ENCODE measurements at places on chromosomes 1 and 21.

DNA sequence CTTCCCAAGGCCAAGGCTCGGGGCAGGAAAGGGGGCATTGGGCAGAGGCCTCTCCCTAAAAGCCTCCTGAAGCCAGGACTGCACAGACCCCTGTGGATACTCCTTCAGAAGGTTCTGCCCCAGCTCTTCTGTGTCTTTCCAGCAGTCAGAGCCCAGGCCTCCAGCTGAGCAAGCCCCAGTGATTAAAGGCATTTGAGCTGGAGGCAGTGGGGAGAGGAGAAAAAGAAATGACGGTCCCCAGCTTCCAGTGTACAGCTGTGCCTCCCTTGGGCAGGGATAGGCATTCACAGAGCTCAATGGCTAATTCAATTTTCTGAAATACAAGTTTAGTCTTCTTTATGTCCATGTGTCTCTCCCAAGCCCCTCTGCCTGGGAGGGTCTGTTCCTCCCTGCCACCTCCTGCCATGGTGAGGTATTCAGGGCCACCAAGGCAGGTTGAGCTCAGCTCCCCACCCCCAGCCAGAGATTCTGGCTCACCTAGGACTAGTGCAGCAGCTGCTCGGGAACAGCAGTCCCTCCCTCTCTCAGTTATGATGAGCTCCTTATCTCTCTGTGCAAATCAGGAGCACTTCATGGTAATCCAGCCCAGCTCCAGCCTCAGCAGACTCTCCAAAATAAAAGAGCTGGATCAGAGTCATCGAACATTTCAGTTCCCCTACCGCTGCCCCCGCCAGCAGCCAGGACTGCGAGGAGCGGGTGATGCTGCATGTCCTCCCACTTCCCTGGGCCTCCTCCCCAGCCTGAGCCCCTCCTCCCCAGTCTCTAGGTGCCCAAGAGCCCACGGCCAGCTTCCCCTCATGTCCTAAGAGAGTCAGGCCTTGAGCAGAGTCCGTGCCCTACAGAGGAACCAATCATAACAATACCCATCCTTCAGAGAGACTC, 208.4 kb upstream of the ZC3H12A start:
- no peak for DNase-seq

- DNase-seq: no peak
Observed at GRCh38 chr1:69016468-69016867, 519.6 kb upstream of the DEPDC1 start.

DNA sequence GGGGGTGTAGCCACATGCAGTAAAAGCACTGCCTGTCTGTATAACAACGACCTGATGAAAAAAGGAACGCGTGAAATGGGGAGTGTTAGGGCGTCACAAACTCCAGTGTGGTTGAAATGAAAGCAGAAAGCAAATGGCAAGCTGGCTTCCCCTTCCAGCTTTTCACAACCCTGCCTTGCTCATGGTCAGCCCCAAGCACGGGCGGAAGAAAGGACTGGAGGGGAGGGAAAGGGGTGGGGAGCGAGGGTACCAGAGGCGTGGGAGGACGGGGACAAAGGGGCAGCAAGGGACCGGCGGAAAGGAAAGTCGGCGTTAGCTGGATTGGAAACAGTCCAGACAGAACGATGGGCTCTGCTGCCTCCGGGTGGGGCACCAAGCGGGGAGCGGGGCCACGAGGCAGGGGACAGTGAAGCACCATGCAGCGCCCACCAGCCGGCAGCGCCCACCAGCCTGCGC, 9.6 kb downstream of the VPS26C start:
- no peak for DNase-seq

DNA sequence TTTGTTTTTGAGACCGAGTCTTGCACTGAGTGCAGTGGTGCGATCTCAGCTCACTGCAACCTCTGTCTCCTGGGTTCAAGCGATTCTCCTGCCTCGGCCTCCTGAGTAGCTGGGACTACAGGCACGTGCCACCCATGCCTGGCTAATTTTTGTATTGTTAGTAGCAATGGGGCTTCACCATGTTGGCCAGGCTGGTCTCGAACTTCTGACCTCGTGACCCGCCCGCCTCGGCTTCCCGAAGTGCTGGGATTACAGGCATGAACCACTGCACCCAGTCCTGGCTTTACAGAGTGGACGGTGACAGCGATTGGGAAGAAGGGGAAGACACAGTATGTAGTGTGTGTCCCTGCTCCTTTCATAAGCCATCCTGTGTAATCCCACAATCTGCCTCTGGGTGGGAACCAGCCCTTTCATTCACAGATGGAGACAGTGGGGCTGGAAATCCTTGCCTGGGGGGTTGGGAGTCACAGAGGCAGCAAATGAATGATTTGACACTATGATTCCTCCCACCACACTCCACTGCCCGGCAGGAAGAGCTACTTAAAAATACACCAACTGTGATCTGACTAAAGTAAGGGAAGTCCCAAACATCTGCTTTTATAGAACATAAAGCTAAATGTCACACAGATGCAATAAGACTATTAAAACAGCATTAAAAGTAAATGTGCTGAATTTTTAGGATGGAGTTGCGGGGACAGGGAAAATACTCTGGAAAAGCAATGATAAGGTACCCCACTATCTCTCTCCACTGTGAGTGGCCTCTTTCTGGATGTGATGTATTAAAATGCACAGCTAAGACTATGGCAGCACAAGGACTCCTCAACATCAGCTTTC, 4.5 kb downstream of the PARP1 start:
- no peak for DNase-seq

DNA sequence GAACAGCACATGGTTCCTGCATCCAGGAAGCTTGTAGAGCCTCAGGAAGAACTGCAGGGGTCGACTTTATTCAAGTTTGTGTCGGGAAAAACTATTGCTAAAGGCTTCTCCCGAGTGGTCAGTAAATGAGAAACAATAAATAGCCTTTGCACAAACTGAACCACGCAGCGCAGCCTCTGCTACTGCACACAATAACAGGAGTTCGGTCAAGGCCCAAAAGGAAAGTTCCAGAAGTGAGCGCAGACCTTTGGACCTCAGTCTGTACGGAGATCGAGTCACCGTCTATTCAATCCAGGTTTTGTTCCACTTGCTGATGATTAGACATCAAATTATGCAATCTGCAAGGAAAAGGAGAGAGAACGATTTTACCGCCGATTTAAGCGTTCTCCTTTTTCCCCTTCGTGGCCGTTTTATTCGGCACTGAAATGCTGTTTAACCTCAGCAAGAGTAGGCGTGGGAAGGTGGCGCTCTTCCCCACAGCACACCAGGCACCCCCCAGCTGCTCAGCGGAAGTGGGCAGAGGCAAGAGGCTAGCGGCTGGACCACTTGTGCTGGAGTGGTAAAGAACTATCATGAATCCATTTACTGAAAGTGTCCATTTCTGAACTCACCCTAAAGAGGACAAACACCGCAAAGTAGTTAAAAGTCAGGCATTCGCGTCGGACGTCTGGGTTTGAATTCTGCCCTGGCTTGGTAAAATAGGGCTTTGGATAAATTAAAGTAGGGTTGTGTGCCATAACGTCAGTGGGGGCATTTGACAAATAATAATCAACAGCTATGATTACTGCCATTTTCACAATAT, 6.1 kb upstream of the LHX8 start:
- DNase-seq: no peak

DNA sequence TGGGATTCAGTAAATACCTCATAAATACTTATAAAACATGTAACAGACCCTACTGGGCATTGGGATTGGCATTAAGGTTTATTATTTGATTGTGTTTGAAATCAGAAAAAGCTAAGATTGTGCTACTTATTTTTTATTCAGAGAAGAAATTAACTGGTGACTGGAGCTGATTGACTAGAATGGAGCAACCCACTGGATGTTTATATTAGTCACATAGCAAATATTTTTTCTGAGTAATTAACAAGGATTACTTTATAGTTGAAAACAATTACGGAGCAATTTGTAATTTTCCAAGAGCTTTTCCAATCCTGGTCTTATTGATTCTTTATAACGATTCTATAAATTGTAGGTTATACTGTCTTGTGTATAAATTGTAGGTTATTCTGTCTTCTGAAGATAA, 208.7 kb downstream of the HLX start:
- no peak for DNase-seq

GRCh38 chr1:63073309-63074306, 248.8 kb upstream of the FOXD3 start:
- DNase-seq: no peak

DNA sequence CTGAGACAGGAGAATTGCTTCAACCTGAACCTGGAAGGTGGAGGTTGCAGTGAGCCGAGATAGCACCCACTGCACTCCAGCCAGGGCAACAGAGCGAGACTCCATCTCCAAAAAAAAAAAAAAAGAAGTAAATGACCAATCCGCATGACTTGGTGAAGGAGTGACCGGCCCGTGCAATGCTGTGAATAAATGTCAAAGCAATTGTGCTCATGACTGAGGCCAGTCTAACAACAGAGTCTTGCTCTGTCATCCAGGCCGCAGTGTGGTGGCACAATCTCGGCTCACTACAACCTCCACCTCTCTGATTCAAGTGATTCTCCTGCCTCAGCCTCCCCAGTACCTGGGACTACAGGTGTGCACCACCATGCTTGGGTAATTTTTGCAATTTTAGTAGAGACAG, 27.8 kb upstream of the SLC19A1 start:
- DNase-seq: no peak

- DNase-seq: no peak
Observed at GRCh38 chr21:39737376-39738000, 7.5 kb upstream of the IGSF5 start.

GRCh38 chr1:38833146-38833545, 26.4 kb downstream of the RRAGC start:
- no peak for DNase-seq

GRCh38 chr1:9427388-9427787, 111.9 kb upstream of the SLC25A33 start:
- DNase-seq: no peak

DNA sequence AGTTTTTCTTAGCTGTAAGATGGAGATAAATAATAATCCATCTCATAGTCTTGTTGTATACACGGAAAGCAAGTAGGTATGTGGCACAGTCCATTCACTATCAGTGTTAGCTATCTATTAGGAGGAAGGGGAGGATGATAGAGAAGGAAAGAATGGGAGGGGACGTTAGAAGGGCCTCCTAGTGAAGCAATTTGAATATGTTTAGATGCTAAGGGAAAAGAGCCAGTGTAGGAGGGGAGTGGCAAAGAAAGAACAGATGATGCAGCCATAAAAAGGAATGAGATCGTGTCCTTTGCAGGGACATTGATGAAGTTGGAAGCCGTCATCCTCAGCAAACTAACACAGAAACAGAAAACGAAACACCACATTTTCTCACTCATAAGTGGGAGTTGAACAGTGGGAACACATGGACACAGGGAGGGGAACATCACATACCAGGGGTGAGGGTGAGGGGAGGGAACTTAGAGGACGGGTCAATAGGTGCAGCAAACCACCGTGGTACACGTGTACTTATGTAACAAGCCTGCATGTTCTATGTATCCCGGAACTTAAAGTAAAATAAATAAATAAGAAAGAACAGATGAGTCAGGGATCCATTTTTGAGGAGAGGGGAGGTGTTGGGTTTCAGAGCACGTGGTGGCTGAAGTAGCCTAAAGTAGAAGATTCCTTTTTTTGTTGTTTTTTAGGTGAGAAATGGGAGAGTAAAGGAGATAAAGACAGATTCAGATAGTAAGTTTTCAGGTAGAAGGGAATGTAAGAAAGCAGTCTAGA, 124.1 kb downstream of the POU2F1 start:
- no peak for DNase-seq

GRCh38 chr21:32329331-32329730, 30.7 kb downstream of the MRAP start:
- no peak for DNase-seq

- DNase-seq: no peak
Observed at GRCh38 chr1:21051177-21051825, 125.4 kb downstream of the EIF4G3 start.

DNA sequence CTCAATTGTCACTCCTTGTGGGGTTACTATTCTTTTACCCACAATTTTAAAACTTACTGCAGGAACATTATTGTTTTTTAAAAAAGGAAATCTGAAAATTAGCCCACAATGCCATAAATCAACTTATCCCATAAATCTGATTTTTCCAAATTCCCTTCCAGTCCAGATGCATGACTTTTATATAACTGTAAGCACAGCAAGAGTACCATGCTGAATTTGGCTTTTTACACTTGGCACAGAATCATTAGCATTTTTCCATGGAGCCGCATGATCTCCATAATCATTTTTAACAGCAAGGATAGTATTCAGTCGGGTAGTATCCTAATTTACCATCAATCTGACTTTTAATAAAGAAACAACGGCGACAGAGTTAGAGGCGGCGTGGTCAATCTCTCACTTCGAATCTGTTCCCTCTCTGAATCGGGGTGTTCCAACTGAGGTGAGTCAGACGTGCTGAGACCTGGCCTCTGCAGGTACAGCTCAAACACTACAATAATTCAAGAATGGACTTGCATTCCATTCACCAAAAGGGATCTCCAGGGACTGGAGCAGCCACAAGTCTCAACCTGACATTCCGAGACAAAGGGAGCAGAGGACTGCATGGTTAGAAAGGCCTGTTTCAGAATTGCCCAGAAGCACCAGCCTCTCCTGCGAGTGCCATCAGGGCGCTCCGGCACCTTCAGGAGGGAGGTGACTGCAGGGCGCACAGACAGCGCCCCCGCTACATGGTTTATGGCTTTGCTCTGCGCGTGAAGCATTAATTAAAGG, 48.9 kb downstream of the SLC66A1 start:
- DNase-seq: no peak

DNA sequence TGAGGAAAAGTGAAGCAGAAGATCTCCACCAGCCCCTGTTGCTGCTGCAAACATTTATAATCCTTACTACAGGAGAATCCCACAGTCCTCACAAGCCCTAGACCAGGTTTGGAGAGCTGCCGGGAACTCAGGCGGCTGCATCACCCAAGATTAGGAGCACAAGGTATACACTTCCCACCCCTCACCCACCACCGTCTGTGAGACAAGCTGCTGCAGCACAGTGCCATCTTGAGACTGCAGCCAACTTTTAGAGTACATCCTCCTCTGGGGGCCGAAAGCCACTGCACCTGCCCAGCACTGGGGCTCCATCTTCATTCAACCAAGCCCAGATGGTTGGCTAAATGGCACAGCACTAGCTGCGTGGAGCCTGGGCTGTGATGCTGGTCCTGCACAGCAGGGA, 13.8 kb downstream of the OLFML3 start:
- DNase-seq: no peak

GRCh38 chr1:189656628-189657530, 820.8 kb downstream of the BRINP3 start:
- no peak for DNase-seq

- no peak for DNase-seq
Observed at GRCh38 chr1:246364415-246364941, 142.6 kb downstream of the SMYD3 start.
